ENCODE measurements at places on chromosomes 1 and 21.

DNA sequence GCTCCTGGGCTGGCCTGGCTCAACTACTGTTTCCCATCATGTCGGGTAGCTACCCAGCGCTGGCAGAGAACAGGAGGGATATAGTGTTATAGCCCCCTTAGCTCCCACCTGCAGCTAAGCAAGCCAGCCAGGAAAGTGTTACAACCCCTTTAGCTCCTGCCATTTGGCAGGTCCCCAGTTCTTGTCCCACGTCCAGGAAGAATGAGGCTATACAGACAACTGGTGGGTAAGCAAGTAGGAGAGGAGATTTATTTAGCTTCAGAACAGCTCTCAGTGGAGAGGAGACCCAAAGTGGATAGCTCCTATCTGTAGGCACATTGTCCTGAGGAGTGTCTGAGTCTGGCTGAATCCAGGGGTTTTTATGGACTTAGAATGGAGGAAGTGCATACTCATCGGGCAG lies 741.1 kb upstream of the B3GALT2 start:
- DNase-seq: no peak

- DNase-seq: no peak
Observed at GRCh38 chr21:31667132-31667531, 7.6 kb downstream of the SOD1 start.

DNA sequence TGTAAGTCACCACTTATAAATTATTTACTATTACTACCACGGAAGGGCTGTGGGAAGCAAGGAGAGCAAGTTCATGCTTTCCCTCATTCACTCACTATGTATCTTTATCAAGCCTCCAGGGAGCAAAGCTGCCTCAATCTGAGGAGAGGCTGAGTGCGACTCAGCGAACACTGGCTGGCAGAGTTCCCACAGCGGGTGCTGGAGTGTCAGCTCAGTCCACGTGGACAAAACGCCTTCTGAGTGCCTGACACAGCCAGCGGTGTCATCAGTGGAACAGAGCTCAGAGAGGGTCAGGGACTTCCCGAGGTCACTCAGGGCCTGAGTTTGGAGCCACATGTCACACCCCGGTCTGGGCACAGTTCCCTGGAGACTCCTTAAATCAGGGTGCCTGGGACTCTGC lies 16.9 kb downstream of the MATN1 start:
- DNase-seq: no peak

GRCh38 chr1:42137766-42138165 lies 15.4 kb upstream of the GUCA2B start:
- no peak for DNase-seq

- peak; percentile 69 for DNase-seq
Observed at GRCh38 chr1:31010086-31010989, 55.2 kb downstream of the PUM1 start.

DNA sequence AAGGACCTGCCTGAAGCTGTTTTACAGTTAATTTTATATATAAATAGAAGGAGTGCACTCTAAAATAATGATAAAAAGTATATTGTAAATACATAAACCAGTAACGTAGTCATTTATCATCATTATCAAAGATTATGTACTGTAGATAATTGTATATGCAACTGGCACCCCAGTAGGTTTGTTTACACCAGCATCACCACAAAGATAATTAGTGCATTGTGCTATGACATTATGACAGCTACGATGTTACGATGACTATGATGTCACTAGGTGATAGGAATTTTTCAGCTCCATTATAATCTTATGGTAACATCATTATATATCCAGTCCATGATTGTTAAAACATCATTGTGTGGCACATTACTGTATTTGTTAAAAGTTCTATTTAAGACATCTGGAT lies 185.2 kb downstream of the LBR start:
- DNase-seq: no peak

- peak; percentile 68 for DNase-seq
Observed at GRCh38 chr1:113930499-113931161, 1.5 kb downstream of the HIPK1 start.

- DNase-seq: peak; percentile 87
Observed at GRCh38 chr1:12063141-12064072, at the start of gene TNFRSF8. TSS of gene TNFRSF8 (plus strand) at chr1:12063303. CDS start at chr1:12063599, 296 bp downstream.

All from GM12865 (cell line).